Right cardiac atrium (tissue), 5 donors: ENCODE measurements at places on chromosomes 11 and 22. TPM values are rescaled to one million over a fixed set of nuclear protein-coding genes. Genes with fewer than 3 reads are reported as not detected.

SIDT2 gene
- total RNA-seq = 39.1 TPM

CFAP68 gene
- 22.8 TPM for total RNA-seq

RAG2 gene
- total RNA-seq = not detected

KDM4E gene
- total RNA-seq = not detected
